NCI-H1417 treated with DMSO at 0.1 percent for 48 hours (cell line): ENCODE measurements at places on chromosomes 12 and 14.
A peak's percentile ranks its signal among the peaks of the same experiment; 100 is the strongest.

DNA sequence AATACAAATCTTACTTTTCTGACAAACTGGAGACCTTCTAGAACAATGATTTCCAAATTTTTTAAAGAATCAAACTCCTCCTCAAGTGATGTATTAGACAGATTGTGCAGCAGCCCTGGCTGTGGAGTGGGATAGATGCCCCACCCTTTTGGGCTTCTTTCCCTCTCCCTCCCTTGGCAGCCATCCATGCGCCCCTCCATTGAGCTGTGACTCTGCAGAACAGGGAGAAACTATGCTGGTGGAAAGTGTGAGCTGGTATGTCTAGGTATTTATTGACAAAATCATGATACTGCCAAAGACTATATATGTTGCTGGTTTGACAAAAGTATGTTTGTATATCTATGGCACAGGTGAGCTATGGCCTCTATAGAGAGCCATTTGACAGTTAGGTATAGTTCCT lies 138.5 kb downstream of the KTN1 start:
- no peak for DNase-seq

GRCh38 chr14:90759370-90760077 lies 56.7 kb downstream of the TTC7B start:
- DNase-seq: no peak

GRCh38 chr14:77923131-77923936 lies 123.4 kb downstream of the ADCK1 start:
- no peak for DNase-seq

DNA sequence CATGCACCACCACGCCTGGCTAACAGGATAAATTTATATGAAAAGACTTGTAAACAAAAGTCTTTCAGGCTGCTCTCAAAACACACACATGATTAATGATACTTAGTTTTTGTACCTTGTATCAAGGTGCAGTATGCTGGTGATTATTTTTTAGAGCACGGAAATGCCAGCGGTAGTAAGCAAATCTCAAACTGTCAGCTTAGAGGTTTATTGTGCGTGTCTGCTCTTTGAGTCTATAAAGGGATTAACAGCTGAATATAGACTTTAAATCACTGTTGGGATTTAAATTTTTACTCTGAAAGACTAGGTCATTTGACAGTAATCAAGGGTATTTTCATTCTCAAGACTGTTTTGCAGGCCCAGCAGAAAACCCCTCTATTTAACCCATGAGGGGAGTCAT lies 50.5 kb downstream of the PLEKHA5 start:
- no peak for DNase-seq

DNA sequence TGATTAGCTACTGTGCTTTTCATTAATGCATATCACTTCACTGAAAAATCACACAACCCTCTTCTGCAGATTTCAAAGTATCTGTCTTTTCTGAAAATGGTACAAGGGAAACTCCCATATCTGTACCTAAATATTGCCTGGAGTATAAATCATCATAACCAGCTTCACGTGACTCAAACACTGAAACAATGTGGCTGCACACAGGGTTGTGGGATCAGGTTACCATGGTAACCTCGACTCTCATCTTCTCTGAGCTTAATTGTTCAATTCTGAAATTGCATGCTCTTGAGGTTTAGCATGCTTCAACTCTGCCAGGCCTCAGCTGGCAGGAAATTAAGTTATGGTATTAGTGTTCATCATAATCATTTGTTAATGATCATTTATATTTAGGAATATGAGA lies 77.5 kb upstream of the CPSF6 start:
- DNase-seq: peak; percentile 52

GRCh38 chr12:111067498-111067897 lies 147.1 kb upstream of the MYL2 start:
- DNase-seq: no peak

GRCh38 chr14:64983439-64984310 lies 3.0 kb upstream of the FNTB start:
- DNase-seq: no peak

GRCh38 chr12:49985981-49986380 lies 13.2 kb downstream of the AQP6 start:
- no peak for DNase-seq

DNA sequence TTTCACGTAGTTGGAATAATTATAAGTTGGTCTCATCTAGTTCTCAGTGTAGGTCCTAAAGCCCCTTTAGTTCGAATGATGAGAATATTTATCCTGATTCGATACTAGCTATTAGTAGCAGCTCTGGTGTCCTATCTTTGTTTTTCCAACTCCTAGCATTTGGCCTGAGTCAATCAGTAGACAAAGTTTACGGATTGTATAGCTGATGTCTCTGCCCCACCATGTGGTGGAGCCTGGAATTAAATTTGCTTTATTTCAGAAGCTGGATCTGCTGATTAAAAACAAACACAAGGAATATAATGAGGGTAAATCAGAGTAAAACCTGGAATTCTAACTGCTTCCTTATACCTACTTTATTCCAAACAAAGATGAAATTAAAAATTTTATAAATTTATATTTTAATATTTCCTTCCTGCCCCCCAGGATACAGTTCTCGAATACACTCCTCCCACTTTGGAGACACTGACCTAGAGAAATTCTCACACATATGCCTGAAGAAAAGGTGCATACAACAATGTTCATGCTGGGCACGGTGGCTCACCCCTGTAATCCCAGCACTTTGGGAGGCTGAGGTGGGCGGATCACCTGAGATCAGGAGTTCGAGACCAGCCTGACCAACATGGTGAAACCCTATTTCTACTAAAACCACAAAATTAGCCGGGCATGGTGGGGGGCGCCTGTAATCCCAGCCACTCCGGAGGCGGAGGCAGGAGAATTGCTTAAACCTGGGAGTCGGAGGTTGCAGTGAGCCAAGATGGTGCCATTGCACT lies 7.6 kb upstream of the BRMS1L start:
- DNase-seq: no peak

DNA sequence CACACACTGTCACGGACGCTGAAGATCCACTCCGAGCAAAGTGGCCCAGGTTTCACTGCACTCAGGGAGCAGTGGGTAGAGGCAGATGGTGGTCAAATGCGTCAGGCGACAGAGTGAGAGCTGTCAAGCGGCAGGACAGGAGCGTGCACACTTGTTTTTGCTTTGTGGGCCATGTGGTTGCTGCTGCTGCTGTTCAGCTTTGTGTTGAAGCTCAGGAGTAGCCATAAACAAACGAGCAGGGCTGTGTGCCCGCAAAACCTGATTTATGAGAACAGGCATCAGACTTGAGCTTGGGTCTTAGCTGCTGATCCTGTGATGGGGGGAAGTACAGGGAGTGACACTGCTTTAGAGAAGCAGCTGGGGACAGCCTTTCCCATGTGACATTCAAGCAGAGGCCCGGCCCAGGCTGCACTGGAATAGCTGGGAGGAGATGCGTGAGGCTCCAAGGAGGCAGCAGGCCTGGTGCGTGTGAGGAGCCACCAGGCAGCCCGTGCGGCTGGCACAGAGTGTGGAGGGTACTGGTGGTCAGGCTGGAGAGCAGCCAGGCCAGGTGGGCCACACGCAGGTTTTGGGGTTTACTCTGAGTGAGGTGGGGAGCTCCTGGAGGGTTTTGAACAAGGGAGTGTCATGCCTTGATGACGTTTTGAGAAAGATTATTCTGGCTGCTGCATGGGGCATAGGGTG lies 31.1 kb upstream of the ASPG start:
- no peak for DNase-seq

DNA sequence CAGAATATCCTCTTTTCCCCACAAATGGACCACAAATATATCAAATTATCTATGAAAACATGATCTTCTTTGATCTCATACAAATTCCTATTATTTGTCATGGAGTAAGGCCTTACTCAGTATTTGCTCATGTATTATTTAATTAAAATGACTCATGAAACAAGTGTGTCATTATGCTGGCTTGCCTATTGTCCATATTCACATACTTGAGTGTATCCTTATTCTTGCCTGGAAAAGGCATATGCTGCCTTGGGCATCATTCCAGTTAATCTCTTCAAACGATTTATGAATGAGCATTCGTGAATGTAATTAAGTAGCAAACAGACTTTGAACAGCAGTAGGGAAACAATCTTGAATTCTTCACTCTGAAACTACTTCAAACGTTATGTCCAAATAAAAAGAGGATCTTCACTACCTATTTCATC lies 22.6 kb upstream of the SNRPF start:
- peak; percentile 24 for DNase-seq

DNA sequence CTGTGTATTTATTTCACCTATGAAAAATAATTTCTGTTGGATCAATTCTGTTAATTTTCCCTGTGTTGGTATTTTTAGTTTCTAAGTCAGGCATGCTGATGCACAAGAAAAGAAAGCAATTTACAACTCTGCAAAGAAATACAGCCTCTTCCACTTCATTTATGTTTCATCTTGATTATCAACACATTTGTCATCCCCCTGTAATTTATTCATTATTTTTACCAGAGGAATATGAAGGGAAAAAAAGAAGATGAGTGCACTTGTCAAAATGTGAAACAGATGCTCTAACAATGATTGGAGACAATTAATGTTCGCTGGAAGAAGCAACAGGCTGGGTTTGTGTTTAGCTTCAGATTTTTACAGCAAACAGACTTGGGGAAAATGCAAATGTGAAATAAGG lies 958.5 kb upstream of the SEL1L start:
- no peak for DNase-seq
